ENCODE measurements at places on chromosomes 13 and 19.

GRCh38 chr19:42251572-42252358, 3.2 kb downstream of the ERF start:
- no peak for DNase-seq

DNA sequence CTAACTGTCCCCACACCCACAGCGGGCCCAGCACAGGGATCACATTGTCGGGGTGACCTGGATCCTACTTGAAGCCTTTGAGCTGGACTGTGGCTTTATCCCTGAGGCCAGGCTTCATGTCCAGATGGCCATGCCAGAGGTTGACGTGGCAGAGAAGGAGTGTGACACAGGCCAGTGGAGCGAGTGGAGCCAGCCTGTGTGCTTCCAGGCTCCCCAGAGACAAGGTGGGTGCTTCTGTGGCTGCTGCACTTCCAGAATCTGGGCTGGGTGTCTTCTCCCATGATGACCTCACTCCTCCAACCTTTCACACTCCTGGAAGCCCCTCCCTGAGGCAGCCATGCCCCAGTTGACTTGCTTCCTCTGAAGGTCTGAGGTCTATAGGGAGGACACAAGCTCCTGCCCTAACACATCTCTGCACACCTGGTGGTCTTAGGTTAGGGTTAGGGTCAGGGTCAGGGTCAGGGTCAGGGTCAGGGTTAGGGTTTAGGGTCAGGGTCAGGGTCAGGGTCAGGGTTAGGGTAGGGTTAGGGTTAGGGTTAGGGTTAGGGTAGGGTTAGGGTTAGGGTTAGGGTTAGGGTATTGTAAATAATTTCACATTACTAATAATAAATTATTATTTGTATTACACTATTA, 13.1 kb upstream of the MZF1 start:
- no peak for DNase-seq

DNA sequence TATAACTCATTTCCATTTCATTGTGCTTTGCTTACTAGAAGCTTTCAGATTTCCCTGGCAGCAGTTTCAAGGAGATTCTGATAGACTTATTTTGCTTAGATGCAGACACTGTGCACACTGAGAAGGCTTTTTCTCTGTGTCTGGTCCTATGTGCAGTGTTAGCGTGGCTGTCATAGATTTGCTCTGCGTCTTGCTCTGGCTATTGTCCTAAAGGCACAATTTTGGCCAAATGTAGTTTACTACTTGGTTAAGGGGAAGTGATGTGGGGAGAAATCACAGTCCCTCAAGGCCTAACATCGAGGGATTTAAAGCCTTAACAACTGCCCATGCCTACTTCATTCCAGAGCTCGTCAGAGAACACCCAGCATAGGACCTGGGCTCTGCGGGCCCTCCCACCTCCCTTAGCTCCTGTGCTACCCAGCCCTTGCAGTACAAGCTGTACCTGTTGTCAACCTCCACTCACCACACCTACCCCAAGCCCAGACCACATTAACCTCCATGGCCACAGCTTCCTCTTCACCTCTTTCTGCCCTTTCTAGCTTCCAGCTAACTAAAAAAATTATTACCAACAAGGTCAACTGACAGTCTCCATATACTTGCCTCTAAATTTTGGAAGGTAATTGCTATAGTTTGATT, 38.9 kb upstream of the KATNAL1 start:
- peak; percentile 72 for DNase-seq

DNA sequence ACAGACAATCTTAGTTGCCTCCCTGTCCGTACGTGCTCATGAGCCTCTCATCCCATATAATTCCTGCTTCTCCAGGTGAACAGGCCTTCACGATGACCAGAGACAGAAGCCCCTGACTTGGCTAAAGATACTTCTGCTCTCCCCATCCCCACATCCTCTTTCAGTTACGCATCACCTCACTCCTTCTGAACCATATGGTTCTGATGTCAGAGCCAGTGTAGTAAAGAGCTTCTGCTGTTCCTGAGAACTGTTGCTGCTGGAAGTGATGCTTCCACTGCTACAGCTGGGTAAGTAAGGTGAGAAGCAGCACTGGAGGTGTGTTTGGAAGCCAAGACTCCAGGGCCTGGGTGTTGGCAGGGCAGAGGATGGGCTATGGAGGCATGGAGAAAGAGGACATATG, 12.9 kb downstream of the SIGLECL1 start:
- no peak for DNase-seq

DNA sequence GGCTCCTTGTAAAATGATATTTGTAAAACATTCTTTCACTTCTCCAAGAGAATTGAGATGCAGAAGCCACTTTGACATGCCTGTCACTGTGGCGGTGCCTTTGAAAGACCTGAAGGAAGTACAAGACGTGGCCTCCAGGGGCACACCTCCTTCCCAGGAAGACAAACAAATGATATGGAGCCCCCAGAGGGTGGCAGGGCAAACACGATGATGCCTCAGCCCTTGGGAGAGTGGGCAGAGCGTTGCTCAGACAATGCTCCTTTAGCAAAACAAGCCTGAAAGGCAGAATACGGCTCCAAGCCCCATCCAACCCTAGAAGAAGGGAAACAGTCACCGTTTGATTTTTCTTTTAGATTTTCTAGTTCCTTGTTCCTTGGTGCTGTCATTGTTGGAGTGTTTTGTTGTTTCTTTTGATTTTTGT, 9.2 kb upstream of the ATP12A start:
- no peak for DNase-seq

DNA sequence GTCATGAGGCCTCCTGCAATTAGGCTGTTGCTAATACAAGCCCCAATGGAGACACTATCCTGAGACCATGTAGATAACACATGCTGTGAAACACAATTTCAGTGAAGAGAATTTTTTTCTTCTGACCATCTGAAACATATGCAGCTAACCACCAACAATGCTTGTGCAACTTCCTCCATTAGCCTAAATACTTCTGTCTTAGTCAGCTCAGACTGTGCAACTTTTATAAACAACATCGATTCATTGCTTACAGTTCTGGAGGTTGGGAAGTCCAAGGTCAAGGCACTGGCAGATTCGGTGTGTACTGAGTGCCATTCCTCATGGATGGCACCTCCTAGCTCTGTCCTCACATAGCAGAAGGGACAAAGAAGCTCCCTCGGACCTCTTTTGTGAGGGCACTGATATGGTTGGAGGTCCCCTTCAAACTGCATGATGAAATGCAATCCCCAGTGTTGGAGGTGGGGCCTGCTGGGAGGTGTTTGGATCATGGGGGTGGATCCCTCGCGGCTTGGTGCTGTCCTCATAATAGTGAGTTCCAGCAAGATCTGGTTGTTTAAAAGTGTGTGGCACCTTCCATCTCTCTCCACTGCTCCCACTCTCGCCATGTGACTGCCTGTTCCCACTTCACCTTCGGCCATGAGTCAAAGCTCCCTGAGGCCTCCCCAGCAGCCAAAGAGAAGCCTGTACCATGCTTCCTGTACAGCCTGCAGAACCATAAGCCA, 27.7 kb downstream of the STK24 start:
- no peak for DNase-seq

DNA sequence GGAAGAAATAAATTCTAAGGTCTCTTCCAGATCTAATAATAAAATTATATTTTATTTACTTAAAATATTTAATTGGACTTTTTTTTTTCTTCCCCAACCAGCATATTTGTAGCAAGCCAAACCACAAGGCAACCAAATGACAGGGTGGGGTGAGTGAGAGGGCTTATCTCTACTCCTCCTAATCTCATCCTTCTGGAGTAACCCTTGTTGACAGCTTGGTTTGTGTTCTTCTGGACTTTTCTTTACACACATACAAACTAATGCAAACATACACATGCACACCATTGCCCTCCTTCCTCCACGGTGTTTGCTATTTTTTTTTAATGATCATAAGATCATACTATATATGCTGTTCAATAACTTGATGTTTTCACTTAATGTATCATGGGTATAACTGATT, 383.1 kb downstream of the DLEU7 start:
- DNase-seq = no peak

GRCh38 chr13:98312606-98313005, 135.5 kb upstream of the RNF113B start:
- DNase-seq = no peak

DNA sequence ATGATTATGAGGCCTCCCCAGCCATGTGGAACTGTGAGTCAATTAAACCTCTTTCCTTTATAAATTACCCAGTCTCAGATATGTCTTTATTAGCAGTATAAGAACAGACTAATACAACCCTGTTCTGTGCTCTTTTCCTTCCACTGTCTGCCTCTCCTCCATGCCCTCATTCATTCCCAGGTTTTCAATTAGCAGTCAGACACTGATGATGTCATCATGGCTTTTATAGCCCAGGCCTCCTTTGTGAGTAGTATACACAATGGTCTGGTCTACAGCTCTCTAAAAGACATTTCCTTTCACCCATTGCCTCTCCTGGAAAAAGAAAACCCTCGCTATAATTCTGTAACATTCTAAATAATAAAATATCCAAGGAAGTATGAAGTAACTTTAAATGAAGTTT, 25.5 kb downstream of the FGF14 start:
- no peak for DNase-seq

DNA sequence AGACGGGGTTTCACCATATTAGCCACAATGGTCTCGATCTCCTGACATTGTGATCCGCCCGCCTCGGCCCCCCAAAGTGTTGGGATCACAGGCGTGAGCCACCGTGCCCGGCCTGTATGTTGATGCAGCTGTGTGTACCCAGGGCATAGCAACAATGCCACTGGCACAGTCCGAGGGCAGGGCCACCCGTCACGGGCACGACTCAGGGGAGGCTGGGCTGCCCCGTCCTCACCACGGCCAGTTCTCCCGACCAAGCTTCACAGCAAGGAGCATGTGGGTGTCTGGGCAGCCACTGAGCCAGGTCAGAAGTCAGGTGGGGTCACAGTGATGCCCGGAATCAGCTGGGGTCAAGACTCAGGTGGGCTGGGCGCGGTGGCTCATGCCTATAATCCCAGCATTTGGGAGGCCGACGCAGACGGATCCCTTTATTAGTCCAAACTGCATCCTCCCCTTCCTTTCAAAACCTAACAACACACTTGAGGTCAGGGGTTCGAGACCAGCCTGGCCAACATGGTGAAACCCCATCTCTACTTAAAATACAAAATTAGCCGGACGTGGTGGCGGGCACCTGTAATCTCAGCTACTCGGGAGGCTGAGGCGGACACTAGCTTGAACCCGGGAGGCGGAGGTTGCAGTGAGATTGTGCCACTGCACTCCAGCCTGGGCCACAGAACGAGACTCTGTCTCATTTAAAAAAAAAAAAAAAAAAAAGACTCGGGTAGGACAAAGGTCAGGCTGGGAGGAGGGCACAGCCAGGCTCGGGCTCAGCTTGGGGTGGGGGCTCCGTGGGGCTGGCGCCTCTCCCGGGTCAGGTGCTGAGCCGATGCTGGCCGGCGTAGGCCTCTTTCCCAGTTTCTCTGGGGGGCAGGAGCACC, 1.2 kb upstream of the CDC34 start:
- no peak for DNase-seq

GRCh38 chr13:107807306-107808073, 407.8 kb downstream of the LIG4 start:
- DNase-seq = no peak

DNA sequence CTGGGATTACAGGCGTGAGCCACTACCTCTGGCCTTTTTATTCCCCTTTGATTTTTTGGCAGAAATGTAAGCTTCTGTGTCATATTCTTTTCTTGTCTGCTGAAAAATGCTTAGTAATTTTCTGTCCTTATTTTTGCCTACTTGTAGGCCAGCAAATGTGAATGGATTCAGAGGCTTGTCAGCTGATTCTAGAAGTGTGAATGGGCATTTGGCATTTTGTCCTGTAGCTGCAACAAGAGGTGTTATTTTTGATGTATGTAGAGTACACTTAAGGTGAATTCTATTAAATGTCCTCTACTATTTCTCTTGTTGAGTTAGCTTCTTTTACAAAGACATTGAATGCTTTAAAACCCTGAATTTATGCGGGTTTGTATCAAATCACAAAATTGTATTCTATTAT, 50.0 kb downstream of the FRY start:
- no peak for DNase-seq

GRCh38 chr13:92804926-92805325, 421.7 kb upstream of the GPC6 start:
- DNase-seq = no peak

GRCh38 chr13:82674546-82674945, 1207.7 kb downstream of the SLITRK1 start:
- DNase-seq = no peak

DNA sequence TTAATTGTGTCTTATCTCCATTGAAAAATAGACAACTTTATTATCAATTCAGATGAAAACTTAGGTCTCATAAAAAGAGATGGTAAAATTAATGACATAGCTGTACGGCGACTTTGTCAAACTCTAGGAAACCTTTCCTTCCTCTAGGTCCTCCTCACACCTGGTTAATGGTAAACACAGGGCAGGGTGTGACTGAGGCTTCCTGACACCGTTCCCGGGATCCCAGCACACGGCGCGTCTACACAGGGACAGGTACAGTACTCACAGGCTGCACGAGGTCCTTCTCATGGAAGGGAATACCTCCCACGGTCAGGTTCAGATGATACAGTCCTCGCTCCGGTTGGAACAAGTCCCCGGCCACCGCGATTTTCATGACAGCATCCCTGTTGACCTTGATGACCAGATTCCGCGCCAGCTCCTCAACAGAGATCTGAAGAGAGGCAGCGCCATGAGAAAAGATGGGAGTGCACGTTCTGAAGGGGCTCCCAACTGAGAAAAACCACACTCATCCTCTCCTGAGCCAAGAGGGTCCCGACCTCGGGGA, 35.5 kb downstream of the GAS6 start:
- DNase-seq = no peak

- DNase-seq = no peak
These were observed 607.3 kb downstream of the UQCRFS1 start for GRCh38 chr19:28605501-28606268.

GRCh38 chr13:28489524-28489931, 5.4 kb downstream of the FLT1 start:
- no peak for DNase-seq

DNA sequence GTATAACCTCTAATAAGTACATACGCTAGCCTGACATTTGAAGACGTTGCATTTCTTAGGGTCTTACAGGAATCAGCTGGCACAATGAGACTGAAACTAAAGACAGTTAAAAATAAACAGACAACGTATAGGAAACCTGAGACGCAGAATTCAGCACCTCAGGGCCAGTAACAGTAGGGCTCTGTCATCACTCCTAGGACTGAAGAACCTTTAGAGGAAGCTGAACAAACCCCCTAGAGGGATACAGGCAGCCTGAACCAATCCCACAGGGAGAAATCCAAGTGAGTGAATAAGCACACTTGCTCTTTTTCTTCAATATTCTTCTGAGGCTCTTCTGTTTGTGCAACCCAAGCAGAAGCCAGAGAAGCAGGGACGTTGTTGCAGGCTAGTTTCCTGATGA, 53.9 kb upstream of the KLHL1 start:
- no peak for DNase-seq

GRCh38 chr13:113207460-113207859, 1.0 kb downstream of the PCID2 start:
- DNase-seq = no peak

- DNase-seq = peak; percentile 10
These were observed 96.8 kb downstream of the SUCLA2 start for GRCh38 chr13:47904241-47904640.

DNA sequence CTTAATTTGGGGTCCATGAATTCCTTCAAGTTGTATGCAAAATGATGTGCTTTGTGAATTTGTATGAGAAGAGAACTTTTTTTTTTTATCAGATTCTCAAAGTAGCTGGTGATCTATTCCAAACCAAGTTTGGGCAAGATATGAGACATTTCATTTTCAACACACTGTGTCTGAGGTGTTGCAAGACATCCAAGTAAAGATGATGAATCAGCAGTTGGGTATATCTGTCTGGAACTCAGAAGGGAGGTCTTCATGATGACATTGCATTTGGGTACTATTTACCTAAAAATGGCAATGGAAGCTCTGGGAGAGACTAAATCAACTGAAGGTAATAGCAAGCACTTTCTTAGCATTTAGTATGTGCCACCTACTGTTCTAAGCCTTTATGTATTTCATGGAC, 2.8 kb downstream of the FAM124A start:
- DNase-seq = no peak

All from CD4-positive, alpha-beta T cell treated with Interleukin-1 beta for 1 hour (primary cell).